ENCODE measurements at places on chromosomes 2 and 18. TPM values are rescaled to one million over a fixed set of nuclear protein-coding genes. Genes with fewer than 3 reads are reported as not detected.

Gene KHK
- 56.8 TPM for polyA plus RNA-seq

Gene CAD
- 36.0 TPM for polyA plus RNA-seq

Gene SLC4A5
- polyA plus RNA-seq: 1.8 TPM

Gene RAB6C
- polyA plus RNA-seq: 1.2 TPM

DNA sequence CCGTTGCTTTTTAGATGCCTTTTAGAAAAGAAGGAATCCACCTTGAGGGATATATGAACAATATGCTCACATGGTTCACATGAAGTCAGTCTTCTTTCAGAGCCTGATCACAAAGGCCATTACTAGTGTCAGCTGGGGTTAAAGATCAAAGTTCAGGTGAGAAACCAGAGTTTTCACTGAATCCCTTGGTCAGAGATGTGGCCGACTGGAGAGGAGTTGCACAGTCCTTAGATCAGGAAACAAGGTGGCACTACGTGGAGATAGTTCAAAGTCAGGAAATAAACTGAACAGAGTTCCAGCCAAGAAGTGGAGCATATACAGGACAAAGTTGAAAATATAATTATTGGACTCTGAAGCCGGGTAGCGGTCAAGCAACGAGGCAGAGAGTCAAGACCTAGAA, 54.6 kb downstream of the AAK1 start:
- DNase-seq: no peak

- DNase-seq: no peak
Observed at GRCh38 chr2:239293775-239294430, 106.9 kb downstream of the HDAC4 start.

DNA sequence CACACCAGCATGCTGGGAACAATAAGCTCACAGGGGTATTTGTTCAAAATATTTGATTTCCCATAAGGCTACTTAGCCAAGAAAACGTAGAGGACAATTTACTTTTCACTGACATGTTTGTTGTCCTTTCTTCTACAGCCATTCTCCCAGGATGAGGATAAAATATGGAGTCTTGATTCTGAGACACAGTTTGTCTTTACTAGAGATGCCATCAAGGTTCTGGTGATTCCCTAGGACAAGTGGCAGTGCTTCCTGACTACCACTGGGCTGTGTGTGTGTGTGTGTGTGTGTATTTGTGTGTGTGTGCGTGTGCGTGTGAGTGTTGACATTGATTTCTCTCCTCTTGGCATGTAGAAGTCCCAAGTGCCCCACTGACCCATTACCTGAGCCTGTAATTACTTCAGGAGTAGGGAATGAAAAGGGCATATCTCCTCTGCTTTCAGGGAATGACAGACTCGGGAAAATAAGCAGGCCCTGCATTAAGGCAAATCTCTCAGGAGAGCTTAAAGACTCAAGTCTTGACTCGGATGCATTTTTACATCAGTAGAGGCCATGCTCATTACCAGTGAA, 761.6 kb downstream of the DCC start:
- DNase-seq: no peak

DNA sequence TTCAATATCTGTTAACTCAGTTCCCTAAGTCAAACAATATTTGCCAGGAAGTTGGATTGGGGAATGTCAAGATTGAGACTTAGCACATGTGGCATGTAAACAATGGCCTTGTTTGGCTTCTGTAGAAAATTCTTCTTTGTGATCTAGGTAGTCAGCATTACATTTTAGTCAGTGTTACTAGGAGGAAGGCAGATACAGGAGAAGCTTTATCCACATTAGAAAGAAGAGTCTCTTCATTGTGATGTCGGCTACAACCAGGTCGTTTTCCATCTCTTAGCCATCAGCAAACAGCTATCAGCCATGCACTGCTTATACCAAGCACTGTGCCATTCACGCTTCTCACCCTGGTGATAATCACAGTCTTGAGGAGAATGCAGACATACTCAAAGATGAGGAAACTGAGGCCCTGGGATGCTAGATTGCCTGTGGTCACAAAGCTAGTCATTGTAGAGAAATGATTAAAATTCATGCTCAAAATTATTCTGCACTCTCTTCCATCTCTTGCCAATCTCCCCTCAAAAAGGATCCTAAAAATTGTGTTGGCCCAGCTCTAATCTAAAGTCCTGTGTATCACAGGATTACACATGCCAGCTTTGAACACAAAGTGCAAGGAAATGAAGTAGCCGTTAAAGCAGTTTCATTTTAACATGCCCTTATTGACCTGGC, 3.2 kb downstream of the GALNT5 start:
- no peak for DNase-seq

DNA sequence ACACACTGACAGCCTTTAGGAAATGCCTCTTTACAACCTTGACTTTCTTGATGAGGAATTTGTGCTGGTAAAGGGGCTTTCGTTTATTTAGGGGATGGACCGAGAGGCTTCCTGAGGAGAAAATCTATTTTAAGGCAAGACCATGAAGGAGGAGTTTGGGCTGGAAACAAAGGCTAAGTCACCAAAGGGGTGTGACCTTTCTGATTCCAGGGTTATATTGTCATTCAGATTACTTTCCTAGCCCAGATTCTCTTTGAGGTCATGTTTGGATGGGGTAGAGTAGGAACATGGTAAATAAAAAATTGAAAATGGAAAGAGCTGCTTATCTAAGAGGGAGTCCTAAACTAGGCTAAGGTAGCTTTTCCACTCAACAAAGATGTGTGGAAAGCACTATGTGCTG, 77.1 kb upstream of the UGP2 start:
- DNase-seq: no peak

GRCh38 chr2:1819419-1819818, 75.1 kb upstream of the PXDN start:
- no peak for DNase-seq

GRCh38 chr2:76679025-76679396, 843.2 kb downstream of the LRRTM4 start:
- no peak for DNase-seq

Measured in right renal pelvis (tissue), 4 donors.